BE2C (cell line): ENCODE measurements at places on chromosomes 6 and 20.
A peak's percentile ranks its signal among the peaks of the same experiment; 100 is the strongest.

- peak; percentile 67 for DNase-seq
These were observed 103.2 kb upstream of the BEND6 start for GRCh38 chr6:56851541-56852259.

- no peak for DNase-seq
These were observed 31.1 kb downstream of the POFUT1 start for GRCh38 chr20:32238483-32239425.

- no peak for DNase-seq
These were observed 75.0 kb upstream of the FUCA2 start for GRCh38 chr6:143586557-143586956.

GRCh38 chr20:38628580-38629470 is 27.2 kb downstream of the ARHGAP40 start:
- DNase-seq, result no peak

DNA sequence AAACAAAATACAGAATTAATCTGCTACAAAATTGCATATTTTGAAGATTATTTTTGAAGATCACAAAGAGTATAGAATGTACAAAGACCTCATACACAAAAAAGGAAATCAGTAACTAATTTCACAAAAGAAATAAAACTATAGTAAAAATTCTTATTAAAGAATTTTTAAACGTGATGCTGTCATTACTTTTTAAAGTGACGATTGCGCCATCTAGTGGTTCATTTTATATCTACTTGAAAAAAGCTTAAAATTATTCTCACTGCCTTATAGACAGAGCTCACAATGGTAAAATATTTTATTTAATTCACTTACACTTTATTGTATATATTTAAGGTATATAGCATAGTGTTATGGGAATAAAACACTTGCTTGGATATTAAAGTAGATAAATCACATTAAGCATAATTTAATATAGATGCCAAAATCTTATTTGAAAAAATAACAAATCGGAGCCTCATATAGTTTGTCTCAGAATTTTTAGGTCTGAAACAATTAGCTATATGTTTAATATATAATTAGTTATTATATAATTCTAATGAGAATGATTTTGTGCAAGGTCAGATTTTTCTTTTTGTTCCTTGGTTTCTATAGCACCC is 128.8 kb downstream of the PHF3 start:
- no peak for DNase-seq

DNA sequence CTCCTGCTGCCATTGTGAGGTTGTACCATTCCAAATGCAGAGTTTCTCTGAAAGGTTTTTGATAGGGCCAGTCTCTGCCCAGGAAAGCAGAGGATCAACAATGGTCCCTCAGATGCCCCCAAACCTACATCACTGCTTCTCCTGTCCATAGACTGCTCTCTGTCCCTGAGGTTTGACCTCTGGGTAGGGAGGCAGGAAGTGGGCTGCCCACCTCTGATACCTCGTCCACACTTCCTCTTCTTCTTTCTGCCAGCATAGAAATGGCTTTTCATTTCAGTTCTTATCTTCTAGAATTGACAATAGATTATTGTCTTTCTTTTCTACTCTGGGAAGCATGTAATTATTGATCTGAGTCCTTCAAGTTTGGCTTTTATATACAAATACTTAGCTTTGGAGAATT is 170.6 kb downstream of the TRMT11 start:
- DNase-seq, result no peak

GRCh38 chr6:167336844-167337630 is 12.2 kb downstream of the TTLL2 start:
- no peak for DNase-seq
